ENCODE measurements at places on chromosomes 12 and 14. TPM values are rescaled to one million over a fixed set of nuclear protein-coding genes. Genes with fewer than 3 reads are reported as not detected.

GRCh38 chr14:94225460-94226378 lies 51.6 kb downstream of the PPP4R4 start:
- DNase-seq: no peak

GRCh38 chr14:51967521-51967920 lies 21.8 kb upstream of the RTRAF start:
- no peak for DNase-seq

DNA sequence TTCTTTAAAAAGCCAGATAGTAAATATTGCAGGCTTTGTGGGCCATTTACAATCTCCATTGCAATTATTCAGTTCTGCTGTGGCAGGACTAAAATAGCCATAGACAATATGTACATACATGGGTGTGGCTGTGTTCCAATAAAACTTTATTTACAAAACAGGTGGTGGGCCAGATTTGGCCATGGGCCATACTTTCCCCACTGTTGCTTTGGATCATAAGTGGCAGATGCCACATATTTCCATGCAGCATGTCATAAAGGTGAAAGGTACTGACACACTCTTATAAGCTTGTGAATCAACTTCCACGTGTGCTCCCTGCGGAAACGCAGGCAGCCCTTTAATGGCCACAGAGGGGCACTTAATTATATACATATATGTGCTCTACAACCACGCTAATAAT lies 244.4 kb upstream of the FOXN3 start:
- no peak for DNase-seq

- DNase-seq: no peak
Measured at GRCh38 chr14:29823816-29824215, 103.8 kb downstream of the PRKD1 start.

GRCh38 chr14:105483300-105484068 lies 3.2 kb upstream of the CRIP1 start:
- no peak for DNase-seq

Gene E2F7
- total RNA-seq: 2.8 TPM

DNA sequence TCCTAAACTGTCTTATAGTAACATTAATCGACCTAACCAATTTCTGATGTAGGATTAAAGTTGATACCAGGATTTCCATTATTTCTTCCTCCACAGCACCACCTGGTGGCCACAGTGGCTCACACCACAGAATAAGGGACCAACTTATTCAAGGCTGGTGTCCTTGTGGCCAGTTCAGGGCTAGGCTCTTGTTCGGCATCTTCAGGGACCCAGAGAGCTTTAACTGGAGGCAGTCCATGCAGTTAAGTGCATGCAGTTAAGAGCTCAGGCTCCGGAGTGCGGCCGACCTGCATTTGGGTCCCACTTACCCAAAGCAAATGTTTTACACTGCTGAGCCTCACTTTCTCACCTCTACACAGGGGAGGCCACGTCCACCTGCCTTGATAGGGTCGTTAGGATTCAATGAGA lies 42.0 kb upstream of the GPR68 start:
- peak; percentile 82 for DNase-seq

- DNase-seq: peak; percentile 27
Measured at GRCh38 chr12:123571343-123571813, 13.0 kb upstream of the TMED2 start.

- no peak for DNase-seq
Measured at GRCh38 chr12:124883263-124884130, 19.8 kb upstream of the SCARB1 start.

DNA sequence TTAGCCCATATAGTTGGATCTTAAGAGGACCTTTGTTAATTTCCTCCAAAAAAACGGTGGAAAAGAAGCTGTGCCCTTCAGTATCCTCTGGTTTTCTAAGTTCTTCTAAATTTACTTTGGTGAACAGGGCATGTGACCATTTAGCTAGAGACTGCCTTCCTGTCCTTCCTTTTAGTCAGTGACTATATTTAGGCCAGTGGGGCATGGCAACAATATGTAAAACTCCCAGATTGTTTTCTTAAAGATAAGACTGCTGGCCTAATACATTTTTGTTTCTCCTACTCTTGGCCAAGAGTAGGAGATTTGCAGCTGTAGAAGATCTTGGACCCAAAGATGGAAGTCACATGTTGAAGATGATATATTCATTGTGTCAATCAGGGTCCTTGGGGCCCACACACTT lies 325.1 kb upstream of the DCN start:
- peak; percentile 17 for DNase-seq

- no peak for DNase-seq
Measured at GRCh38 chr12:127300753-127301152, 966.2 kb upstream of the TMEM132C start.

DNA sequence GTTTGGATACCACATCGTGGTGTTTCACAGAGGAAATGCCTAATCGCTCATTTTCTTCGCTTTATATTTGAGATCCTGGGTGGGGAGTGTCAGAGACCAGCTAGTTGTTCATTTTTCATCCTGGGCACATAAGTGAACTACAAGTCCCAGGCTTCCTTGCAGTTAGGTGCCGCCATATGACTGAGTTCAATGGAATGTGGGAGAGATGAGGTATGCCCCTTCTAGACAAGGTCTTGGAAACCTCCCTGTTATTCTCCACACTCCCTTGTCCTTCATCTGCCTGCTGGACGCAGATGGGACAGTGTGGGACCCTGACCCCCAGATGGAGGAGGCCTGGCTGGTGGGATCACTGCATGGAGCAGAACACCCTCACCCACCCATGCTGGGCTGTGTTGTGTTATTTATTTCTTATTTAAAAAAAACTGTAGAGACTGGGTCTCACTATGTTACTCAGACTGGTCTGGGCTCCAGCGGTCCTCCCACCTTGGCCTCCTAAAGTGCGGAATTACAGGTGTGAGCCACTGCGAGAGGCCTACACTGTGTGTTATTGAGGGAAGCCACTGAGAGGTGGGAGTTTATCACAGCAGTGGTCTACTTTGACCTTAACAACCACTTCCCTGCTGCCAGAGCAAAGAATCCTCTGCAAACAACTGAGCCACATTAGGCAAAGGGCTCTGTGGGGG lies 42.9 kb upstream of the VRK1 start:
- no peak for DNase-seq

GRCh38 chr12:5480938-5481303 lies 49.0 kb downstream of the NTF3 start:
- DNase-seq: no peak

DNA sequence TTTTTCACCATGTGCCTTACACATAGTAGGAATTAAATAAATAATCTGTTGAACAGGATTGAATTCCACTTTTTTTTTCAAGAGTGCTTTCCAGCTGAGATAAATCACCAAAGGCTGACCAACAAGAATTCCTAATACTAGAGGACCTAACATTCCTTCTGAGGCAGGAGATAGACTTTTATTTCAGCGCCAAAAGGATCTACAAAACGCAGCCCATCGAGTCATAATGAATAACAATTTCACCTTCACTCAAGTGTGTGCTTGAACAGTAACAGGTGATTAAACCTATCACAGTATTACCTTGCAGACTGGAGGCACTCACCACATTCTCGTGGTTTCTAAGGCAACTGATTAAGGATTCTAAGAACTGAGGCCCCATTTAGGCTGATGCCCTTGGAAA lies 224.3 kb upstream of the ATP2B1 start:
- DNase-seq: no peak

Gene COL2A1
- not detected for total RNA-seq

Gene MMP19
- 0.22 TPM for total RNA-seq

DNA sequence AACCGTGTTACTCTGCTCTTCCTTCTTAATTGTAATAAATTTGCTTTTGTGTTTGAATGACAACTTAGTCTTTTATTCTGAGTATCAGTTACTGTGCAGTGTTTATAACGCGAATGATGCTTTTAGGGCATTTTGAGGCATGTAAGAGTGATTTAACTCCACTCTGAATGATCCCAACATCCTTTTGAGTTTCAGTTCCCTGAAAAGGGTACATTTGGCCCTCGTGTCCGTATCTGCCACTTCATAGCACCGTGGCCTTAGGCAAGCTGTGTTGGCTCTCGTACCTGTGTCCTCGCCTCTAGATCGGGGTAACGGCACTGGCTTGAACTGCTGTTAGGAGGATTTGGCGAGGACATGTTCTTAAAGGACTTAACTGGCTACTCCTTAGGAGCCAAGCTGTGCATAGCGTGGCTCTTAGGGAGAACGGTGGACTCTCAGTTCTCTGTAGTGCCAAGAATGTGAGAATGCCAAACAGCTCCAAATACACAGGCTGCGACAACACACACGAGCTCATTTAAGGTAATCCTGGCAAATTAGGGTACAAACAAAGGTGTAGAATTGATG lies 92.0 kb downstream of the PPP2R5C start:
- DNase-seq: no peak

- DNase-seq: peak; percentile 47
Measured at GRCh38 chr12:570921-571794, 92.1 kb downstream of the NINJ2 start.

Gene RFX4
- not detected for total RNA-seq

- DNase-seq: no peak
Measured at GRCh38 chr14:77347751-77348150, 26.9 kb downstream of the GSTZ1 start.

Gene GLT1D1
- total RNA-seq: not detected

DNA sequence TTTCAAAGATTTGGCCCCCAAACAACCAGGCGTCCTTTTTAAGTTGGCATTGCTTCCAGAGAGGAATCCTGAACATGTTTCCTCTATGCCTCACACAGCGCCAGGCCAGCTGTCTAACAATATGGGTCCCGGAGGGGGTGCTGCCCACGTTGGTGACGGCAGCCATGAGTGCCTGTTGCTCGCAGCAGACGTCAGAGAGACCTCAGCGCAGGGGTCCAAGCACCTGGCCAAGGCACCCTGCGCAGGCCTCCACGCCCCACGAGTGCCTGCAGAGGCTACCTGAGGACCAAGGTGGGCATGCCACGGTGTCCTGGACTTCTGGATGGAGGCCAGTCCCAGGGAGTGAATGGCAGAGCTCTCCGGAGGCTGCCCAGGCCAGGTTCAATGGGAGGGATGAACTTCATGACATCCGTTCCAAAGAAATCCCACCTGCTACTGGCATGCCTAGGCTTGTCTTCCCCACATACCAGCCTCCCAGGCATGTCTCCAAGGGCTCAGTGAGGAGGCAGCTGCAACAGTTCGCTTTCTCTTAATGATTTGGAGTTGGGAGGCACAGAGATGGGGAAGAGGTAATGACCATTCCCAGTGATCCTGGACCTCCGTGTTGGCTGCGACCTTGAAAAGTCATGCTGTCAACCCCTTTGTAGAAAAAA lies 11.6 kb upstream of the FOXN3 start:
- peak; percentile 50 for DNase-seq

DNA sequence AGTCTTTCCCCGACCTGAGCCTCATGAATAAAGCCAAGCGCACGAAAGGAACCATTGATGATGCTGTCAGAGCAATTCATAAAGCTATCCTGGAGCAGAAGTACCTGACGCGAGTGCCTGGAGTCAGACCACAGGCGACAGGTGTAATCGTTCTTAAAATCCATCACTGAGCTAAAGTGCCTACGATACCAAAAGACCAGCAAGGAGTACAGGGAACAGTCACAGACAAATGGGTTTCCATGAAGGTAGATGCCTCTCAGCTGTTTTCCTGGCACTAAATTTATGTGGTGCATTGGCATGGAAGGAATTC lies 1.4 kb upstream of the PCED1B start:
- DNase-seq: no peak

Gene AGAP2
- total RNA-seq: 0.20 TPM

- DNase-seq: no peak
Measured at GRCh38 chr12:102596031-102596430, 115.7 kb upstream of the IGF1 start.

Gene RBM25
- 15.3 TPM for total RNA-seq

GRCh38 chr12:7396418-7396817 lies 47.5 kb downstream of the CD163L1 start:
- DNase-seq: no peak

- no peak for DNase-seq
Measured at GRCh38 chr12:110286623-110287022, 5.6 kb downstream of the ATP2A2 start.

Gene SMOC1
- total RNA-seq: 5.2 TPM

Gene C1S
- under 0.01 TPM for total RNA-seq

GRCh38 chr12:47786662-47787280 lies 13.7 kb downstream of the SLC48A1 start:
- no peak for DNase-seq

Gene C12orf60
- total RNA-seq: 1.2 TPM

Gene ADAMTS20
- not detected for total RNA-seq

DNA sequence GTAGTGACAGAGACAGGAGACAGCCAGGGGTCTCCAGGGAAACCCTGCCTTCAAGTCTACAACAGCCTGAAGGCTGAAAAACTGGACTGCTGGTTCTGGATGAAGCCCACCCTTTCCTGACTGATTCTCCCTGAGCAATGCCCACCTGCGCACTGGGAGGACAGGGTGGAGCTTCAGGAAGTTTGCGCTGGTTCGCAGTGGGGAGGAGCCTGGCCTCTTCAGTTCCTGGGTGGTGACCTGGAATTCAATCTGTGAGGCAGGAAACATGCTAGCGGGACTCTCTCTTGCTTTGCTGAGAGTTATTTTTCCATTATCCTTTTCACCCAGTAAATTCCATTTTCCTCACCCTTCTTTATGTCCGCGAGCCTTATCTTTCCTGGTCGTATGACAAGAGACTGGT lies 600.8 kb downstream of the TRHDE start:
- no peak for DNase-seq

- no peak for DNase-seq
Measured at GRCh38 chr14:91606851-91607250, 96.7 kb upstream of the PPP4R3A start.

- DNase-seq: no peak
Measured at GRCh38 chr12:124279846-124280360, 15.0 kb upstream of the RFLNA start.
